A549 treated with AZD2906 at 1 μM for 4 hours (cell line): ENCODE measurements at places on chromosomes 6 and 20. TPM values are rescaled to one million over a fixed set of nuclear protein-coding genes. Genes with fewer than 3 reads are reported as not detected.

Gene WFDC6
- total RNA-seq: not detected in 5 replicates

Gene MAP1LC3A
- total RNA-seq: 19.3 to 31.2 TPM (median 27.2 TPM) in 5 replicates

Gene NCOA7
- total RNA-seq: 9.3 to 16.0 TPM (median 13.8 TPM) in 5 replicates

Gene HEY2
- total RNA-seq: 0.03 to 0.10 TPM (median 0.05 TPM) in 4 of 5 replicates, not detected in the other

Gene ADGRF1
- not detected in 5 replicates for total RNA-seq

Gene CST8
- total RNA-seq: not detected in 5 replicates

Gene BNIP5
- 0.02 to 0.05 TPM (median 0.02 TPM) in 4 of 5 replicates, not detected in the other for total RNA-seq

Gene TSBP1
- not detected in 5 replicates for total RNA-seq

Gene GNAS-AS1
- not detected in 5 replicates for total RNA-seq

Gene TAB2
- 22.3 to 35.8 TPM (median 25.7 TPM) in 5 replicates for total RNA-seq

Gene DLK2
- 5.6 to 9.0 TPM (median 8.9 TPM) in 5 replicates for total RNA-seq

Gene RIPPLY2
- total RNA-seq: 0.33 to 0.70 TPM (median 0.38 TPM) in 5 replicates

Gene PPIL4
- total RNA-seq: 11.0 to 18.2 TPM (median 13.3 TPM) in 5 replicates

Gene CLDN20
- total RNA-seq: not detected in 5 replicates

Gene SLC17A2
- not detected in 5 replicates for total RNA-seq

Gene DEFB132
- total RNA-seq: not detected in 5 replicates

Gene HLA-DQA2
- total RNA-seq: not detected in 5 replicates
